Activated CD4-positive, alpha-beta T cell treated with anti-CD3 and anti-CD28 coated beads, Interleukin-2, amount 50 U/mL, for 16 hours (primary cell): ENCODE measurements at places on chromosomes 1 and 21.
A peak's percentile ranks its signal among the peaks of the same experiment; 100 is the strongest.

DNA sequence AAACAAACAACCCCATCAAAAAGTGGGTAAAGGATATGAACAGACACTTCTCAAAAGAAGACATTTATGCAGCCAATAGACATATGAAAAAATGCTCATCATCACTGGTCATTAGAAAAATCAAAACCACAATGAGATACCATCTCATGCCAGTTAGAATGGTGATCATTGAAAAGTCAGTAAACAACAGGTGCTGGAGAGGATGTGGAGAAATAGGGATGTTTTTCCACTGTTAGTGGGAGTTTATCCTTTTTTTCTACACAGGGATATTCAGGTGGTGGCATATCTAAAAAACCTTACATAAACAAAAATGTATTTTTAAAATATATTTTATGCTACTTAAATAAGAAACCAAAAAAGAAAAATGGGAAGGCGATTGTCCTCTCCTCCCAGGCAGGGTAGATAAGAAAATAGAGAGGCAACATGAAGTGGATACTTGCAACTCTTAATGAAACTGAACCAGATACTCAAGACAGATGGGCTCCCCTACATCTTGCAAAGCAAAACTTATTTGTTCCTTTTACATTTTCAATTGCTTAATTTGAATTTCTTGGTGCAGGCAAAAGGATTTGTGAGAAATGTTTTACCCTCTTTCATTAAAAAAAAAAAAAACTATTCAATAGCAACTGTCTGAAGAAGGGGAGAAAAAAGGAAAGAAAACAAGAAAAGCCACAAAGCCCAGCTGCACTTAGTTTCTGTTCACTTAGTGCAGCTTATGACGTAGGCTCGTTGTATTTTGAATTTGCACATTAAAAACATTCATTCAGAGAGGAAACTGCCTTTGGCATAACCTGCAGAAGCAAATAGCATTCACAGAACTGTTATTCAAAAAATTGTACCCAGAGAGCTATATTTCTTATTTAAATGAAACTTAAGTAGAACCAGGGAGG, 36.9 kb upstream of the RGS1 start:
- DNase-seq = peak; percentile 74

GRCh38 chr1:111161843-111162487, 21.9 kb downstream of the CEPT1 start:
- DNase-seq = no peak

GRCh38 chr1:246199086-246199645, 307.9 kb downstream of the SMYD3 start:
- no peak for DNase-seq

DNA sequence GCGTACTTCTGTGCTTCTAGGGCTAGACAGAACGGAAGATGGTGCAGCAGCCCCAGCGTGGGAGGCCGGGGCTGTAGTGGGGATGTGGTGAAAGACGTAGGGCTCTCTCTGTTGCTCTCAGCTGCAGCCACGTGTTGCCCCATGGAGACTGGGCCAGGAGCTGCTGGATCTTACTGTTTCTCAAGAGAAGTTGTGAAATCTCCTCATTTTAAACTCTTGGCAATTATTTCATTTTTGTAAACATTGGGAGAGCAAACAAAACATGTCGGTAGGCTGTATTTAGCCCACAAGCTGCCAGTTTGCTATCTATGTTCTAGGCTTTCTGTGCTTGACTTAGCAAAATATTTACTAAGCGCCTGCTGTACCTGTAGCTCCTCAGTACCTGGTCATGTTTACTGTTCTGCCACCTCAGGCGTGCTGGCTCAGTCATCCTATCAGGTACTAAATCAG, 15.9 kb upstream of the ELOA start:
- no peak for DNase-seq

DNA sequence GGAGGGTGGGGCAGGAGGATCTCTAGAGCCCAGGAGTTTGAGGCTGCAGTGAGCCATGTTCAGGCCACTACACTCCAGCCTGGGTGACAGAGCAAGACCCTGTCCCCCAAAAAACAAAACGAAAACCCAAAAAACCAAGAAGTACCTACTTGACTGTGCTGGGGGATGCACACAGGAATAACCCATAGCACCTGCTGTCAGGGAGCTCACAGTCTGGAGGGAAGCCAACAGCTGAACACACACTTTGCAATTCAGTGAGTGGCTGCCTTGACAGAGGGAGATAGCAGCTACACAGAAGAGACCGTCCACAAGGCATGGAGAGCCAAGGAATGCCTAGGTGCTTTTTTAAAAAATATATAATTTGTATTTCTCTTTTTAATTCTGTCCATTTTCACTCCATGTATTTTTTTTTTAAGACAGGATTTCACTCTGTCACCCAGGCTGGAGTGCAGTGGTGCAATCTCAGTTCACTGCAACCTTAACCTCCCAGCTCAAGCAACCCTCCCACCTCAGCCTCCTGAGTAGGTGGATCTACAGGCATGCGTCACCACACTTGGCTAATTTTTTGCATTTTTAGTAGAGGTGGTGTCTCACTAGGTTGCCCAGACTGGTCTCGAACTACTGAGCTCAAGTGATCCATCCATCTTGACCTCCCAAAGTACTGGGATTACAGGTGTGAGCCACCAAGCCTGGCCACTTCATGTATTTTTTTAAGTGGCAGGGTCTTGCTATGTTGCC, 68.7 kb downstream of the NID1 start:
- no peak for DNase-seq

DNA sequence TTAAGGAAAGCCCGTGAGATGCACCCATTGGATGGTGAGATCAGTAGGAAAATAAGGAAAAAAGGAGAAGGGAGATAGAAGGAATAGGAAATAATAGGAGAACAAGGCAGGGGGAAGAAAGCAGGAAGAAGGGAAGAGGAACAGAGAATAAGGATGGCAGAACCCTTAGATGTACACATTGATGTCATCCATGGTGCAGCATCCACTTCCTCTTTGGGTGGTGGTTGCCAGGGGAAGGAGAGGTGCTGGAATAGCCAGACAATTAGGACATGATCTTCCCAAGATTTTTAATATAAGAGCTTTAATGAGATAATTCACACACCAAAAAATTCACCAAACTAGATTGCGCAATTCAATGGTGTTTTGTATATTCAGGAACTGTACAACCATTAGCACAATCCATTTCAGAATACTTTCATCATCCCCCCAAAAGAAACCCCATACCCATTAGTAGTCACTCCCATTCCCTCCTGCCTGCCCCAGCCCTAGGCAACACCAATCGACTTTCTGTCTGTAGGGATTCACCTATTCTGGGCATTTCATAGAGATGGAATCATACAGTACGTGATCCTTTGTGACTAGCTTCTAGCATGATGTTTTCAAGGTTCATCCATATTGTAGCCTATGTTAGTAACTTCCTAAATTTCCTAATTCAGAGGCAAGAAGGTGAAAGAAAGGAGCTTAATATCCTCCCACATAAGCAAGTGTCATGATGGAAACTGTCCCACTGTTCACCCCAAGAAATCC, 121.4 kb downstream of the PLXNA2 start:
- DNase-seq = no peak

DNA sequence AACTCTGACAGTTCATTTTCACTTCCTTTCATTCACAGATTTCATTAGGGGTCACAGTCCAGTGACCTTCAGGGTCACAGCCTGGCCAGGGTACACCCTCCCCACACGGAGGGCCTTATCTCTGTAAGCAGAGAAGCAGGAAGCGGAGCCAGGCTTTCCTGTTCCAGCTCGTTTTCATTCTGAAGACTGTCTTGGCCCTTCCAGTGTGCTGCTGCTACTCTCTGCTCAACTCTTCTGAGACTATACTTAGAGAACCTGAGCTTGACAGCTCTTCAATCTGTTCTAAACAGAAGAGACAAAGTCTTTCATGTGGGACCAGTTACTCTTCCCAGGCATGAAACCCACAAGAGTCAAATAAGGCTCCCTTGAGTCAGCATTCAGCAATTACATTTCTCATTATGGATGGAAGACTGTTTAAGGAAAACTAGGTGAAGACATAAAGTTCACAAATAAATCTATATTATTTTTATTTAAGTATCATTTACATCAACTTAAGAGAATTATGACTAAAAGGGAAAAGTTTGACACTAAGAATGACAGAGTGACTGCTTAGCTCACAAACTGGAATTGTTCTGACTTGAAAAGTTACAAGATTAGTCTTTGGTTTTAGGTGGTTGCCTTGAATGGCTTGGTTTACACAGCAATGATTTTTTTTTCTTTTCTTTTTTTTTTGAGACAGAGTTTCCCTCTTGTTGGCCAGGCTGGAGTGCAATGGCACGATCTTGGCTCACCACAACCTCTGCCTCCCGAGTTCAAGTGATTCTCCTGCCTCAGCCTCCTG, 4.8 kb upstream of the TDRD10 start:
- no peak for DNase-seq

DNA sequence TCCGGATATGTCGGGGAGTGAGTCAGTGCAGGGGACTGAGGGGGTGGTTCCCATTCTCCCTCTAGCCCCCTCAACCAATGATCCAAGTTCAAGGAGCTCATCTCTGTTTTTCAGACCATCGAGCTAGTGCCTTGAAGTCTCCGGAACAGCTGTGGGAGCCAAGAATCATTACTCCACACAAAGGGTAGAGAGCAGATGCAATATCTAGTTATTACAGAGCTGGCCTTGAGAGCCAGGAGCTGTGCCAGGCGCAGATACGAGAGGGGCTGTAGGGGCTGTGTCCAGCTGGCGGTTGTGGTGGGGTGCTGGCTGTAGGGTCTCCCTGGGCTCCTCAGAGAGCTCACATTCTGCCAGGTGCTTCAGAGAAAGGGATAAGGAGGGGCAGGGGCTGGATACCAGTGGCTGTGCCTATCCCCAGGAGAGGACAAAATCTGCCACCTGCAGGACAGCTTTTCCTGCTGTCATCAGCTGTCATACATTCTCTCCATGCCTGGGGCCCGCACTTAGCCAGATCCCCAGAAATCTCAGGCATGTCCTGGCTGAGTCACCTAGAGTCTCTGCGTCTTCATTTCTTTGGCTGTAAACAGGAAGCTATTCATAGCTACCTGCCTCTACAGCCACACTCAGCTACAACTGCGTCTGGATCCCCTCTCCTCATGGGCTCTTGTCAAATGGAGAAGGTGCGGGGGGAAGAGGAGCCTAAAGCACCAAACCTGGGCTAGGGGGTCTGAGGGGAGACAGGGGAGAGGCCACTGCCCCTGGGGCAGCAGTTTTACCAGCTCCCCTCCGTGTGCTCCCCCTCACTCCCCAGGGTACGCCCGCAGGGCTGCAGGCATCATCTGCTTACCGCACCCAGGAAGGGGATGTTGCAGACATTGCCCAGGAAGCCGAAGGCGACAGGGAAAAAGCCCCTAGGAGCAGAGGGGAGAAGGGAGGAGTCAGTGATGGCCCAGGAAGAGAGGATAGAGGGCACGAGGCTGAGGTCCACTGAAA, 2.4 kb upstream of the KISS1 start:
- no peak for DNase-seq

DNA sequence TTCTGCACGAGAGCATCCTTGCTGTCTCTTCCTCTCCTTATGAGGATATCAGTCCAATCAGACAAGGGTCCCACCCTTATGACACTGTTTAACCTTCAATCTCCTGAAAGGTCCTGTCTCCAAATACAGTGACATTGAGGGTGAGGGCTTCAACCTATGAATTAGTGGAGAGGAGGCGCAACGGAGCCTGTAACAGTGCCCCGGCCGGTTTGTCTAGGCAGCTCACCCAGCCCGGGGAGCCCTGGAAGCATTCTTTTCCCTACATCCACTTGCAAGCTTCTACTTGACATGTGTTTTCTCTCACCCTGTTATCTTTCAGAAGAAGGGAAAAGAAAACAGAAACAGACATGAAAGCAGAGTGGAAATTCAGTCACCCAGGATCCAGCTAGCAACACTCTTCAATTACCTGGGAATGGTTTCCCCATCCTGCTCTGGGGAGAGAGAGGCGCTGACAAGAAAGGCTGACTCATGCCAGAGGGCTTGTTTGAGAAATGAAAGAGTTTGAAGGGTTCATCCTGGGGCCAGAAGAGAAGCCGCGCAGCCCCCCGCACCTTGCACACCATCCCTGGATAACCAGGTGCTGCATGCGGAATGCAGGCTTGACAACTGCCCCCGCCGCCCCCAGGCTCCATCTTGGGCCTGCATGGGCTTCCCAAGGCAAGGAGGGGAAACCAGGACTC, 394.9 kb downstream of the NPHP4 start:
- no peak for DNase-seq

DNA sequence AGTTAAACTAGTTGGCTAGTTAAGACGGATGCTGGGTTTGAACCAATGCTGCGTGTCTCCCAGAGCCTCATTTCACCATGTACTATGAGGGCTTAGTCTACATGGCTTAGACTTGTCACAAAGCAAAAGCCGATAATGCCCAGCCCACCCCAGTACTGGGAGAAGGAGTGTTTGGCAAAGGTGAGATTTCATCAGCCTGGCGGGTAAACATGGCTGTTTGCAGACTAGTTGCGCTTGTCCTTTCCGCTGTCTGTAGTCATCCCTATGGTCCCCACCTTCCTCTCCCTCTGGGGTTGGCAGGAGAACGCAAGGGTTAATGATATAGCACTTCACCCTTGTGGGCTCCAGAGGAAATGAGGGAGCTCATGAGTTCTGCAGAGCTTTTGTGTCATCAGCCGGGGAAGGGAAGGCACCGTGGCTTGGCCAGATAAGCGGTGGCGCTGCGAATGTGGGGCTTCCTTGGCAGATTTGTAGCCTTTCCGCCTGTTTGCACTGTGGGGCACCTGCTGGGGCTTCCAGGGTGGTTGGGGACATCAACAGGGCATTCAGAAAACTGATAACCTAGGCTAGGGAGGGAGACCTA, 29.2 kb downstream of the SOX13 start:
- peak; percentile 23 for DNase-seq

GRCh38 chr1:151963288-151963687, 30.4 kb downstream of the S100A10 start:
- DNase-seq = no peak

GRCh38 chr1:183622884-183623785, 12.4 kb downstream of the ARPC5 start:
- peak; percentile 52 for DNase-seq

DNA sequence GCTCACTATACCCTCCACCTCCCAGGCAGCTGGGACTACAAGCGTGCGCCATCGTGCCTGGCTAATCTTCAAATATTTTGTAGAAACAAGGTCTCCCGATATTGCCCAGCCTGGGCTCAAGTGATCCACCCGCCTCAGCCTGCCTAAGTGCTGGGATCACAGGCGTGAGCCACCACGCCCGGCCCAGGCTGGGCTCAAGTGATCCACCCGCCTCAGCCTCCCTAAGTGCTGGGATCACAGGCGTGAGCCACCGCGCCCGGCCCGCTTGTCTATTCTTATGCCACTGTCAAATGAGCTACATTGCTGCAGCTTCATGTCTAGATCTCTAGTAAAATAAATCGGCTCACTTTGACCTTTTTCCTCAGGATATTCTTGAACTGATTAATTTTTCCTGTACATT, 107.7 kb upstream of the COL6A1 start:
- no peak for DNase-seq

DNA sequence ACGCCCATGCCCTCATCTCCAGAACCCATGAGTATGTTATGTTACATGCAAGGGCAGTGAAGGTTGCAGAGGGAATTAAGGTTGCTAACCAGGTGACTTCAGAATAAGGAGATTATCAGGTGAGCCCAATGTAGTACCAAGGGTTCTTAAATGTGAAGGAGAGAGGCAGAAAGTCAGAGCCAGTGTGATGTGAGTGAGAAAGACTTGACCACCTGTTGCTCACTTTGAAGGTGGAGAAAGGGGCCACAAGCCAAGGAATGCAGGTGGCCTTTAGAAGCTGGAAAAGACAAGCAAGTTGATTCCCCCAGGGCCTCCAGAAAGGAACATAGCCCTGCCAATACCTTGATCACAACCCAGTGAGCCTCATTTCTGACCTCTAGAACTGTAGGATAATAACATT, 84.7 kb upstream of the CLDN14 start:
- no peak for DNase-seq
